ENCODE measurements at places on chromosomes 7 and 10.

DNA sequence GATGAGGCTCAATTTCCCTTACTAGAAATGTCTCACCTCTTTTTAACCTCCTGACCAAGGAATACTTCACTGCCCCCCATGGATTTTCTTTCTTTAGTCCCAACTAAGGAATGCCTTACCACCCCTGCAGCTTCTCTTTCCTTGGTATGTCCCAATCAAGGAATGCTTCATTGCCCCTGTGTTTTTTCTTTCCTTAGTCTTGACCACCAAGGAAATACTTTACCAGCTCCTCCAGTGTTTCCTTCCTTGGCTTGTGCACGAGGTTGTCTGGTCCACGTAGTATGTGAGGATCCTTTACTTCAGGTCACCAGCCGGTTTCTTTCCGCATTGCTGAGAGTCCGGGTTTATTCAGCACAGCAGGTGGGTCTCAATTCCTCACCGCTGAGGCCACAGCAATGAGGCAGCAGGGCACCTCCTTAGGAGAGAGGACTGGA lies 59.3 kb downstream of the CYP2C9 start:
- DNase-seq, result no peak

DNA sequence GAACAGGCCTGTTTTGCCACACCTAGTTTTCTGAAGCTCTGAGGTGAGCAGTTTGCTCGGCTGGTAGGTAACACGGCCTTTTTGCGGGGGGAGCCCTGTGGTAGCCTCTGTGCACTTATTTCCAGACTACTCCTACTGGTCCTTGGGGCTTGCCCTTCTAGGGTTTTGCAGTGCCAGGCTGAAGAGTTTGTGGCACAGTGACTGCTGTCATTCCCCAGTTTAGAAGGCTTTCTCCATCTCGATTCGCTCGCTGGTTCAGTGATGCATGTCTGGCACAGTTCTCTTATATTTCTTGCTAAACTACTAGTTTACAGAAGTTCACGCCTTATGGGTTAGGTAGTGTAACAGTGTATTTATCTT lies 711 bp downstream of the KIF20B start:
- no peak for DNase-seq

DNA sequence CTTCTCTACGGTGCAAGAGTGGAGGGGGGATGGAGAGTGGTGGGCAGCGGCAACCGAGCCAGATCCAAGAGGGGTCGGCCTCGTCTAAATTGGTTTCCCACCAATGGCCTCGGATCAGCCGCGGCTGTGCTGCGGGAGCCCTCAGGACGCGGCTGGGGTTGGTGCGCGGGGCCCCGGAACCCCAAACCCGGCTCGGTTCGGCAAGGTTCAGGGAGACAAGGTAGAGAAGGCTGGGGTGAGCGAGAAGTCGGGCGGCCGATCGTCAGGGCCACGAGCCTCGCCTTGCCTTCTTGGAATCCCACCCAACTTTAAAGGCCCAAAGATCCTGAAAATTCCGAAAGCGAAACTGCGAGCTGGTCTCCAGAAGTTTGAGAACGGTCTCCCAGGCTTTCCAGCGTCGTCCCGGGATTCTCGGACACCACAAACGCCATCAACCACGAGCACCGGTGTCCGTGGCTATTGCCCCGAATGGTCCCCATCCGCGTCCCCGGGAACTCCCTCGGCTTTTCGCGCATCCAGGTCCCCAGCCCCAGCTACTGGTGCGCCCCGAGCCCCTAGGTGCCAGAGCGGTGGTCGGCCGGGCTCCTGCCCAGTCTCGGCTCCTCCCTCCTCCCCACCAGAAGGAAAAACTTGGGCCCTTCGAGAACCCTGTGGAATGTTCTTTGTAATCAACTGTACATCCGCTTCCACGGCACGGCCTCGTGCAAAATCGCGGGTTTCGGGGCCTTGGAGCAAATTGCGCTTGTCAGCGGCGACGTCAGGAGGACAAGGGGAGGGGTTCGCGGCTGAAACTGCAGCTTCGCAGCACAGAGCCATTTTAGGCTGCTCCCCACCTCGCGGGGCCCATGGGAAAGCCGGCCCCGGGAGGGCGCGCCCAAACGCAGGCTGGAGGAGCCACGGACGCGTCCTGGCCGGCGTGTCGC lies 3.2 kb downstream of the SFMBT2 start:
- peak; percentile 38 for DNase-seq

DNA sequence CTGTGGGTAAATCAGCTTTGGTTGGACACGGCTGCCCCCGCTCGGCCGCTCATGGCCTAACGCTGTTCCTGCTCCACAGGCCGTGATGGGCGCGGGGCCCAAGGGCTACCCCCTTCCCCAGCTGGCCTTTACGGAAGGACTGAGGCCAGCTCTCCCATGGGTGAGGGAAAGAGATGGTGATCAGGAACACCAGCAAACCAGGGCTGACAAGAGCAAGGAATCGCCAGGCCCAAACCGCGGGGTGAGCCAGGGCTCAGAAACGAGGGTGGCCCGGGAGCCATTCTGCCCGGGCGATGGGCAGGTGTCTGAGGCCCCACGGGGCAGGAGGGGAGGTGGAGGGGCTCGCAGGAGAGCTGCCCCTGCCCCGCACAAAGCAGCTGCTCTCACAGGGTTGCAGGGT lies 26.6 kb downstream of the GPER1 start:
- DNase-seq, result no peak

All from activated T-cell treated with anti-CD3 and anti-CD28 coated beads for 4 hours (primary cell).